Kidney (tissue), 22 donors: ENCODE measurements at places on chromosomes 13 and 19. TPM values are rescaled to one million over a fixed set of nuclear protein-coding genes. Genes with fewer than 3 reads are reported as not detected.

- no peak for DNase-seq
Measured at GRCh38 chr13:105031306-105031705, 1504.2 kb downstream of the EFNB2 start.

- DNase-seq: peak; percentile 66
Measured at GRCh38 chr19:31350033-31350692, 927 bp upstream of the TSHZ3 start.

The KRTDAP gene
- polyA plus RNA-seq: not detected

DNA sequence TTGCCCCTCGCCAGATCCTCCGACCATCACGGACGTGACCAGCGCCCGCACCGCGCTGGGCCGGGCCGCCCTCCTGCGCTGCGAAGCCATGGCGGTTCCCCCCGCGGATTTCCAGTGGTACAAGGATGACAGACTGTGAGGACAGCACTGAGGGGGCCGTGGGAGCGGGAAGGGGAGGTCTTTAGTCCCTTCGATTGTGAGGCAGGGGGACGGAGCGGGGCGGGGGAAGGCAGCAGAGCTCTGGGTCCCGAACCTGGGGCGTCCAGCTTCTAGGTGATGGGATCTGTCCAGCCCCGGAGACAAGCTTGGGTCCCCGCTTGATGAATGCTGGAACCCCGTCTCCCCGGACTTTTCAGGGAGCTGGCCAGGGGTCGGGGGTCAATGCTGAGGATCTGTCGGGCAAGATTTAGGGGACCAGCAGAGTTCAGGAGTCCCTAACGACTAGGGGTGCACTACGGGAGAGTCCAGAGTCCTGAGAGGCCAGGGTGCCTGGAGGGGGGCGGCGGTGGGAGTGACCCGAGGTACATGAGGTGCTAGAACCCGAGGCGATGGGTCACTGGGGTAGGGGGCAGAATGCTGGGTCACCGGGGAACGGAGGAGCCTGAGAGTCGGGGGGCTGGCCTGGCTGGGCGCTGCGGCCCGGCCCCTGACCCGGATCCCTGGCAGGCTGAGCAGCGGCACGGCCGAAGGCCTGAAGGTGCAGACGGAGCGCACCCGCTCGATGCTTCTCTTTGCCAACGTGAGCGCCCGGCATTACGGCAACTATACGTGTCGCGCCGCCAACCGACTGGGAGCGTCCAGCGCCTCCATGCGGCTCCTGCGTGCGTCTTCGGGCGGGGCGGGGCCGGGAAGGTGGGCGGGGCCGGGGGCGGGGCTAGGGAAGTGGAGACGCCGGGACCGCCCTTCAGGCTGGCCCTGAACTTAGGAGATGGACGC, 14.6 kb downstream of the VSIG10L start:
- peak; percentile 72 for DNase-seq

The EVI5L gene
- polyA plus RNA-seq: 14.5 TPM

DNA sequence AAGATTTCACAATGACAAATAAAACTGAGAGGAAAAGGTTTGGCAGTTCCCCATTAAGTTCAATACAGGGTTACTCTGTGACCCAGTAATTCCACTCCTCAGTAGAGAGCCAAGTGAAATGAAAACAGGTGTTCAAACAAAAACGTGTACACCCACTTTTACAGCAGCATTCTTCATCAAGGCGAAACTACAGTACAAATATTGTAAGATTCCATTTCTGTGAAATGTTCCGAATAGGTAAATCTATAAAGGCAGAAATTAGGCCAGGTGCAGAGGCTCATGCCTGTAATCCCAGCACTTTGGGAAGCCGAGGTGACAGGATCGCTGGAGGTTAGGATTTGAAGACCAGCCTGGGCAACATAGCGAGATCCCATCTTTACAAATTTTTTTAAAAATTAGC, 8.9 kb upstream of the GDF15 start:
- no peak for DNase-seq

DNA sequence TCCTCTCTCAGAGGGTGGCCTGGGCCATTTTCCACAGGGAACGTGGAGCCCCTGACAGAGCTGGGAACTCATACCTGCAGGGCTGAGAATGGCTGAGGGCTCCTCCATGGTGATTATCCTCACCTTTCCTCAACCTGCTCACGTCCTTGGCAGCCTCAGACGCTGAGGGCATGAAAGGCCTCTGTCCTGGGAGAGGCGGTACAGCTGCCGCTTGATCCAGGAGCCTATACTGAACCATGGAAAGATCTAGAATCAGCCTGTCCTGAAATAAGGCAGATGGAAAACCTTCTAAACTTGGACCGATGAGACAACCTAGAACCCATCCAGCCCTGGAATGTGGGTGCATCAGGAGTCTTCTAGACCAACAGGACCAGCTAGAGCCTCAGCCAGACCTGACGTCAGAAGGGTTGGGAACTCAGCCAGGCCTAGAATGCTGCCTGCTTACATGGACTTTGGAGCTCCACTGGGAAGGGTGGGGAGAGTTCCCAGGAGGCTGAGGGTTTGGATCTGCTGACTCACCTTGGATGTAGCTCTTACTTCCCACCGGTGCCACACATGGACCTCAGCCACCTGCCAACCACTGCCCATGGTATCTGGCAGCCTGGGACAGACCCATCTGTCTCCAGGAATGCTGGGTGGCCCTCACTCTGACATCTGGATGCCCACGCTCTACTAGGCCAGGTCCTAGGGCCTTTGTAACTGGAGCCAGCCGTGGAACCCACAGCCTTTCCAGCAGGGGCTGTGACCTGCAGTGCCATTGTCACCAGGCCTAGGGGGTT, 7.5 kb downstream of the KCTD15 start:
- DNase-seq: peak; percentile 79

DNA sequence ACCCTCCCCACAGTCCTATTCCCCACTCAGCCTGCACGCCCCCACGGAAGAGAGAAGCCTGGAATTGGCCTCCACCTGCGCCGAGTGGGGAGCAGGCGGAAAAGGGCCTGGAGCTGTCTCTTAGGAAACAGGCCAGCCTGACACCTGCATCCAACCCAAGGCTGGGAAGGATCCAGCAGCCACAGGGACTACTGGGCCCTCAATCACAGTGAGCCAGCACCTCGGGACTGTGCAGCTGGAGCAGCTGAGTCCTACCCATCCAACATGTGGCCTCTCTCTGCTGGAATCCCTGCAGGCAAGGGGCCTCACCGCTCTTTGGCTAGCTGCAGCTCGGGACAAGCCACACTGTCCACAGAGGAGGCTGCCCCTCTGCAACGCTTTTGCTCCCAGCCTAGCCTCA, 8.3 kb upstream of the EPHX3 start:
- DNase-seq: no peak

DNA sequence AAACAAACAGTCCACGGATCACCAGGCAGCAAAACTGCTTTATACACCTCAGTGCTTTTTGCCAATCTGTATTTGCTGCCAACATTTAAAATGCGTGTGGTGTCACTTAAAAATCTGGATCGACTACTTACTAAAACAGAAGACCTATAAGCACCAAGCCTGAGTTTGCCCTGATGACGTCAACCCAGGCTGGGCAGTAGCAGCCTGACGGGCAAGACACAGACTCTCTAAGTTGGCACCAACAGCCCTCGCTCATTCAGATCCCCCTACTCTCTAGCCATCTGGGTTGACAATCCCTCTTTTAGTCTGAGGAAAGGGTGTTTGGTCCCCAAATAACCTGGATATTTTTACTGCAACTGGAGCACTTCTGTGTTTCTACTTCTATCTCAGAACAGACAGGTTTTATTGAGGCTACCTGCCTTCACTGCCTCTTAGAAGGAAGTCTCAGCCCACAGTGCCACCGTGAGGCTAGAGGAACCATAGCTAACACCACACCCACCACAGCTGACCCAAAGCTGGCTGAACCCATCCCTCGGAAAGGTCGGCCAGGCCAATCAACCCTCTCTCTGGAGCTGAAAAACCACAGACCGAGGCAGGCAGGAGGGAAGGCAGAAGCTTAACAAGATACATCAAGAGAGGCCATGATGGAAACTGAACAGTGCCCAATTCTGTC, 6.9 kb downstream of the SUGP2 start:
- DNase-seq: peak; percentile 20
